Neural cell (in vitro differentiated cells): ENCODE measurements at places on chromosomes 7 and 10. TPM values are rescaled to one million over a fixed set of nuclear protein-coding genes. Genes with fewer than 3 reads are reported as not detected.

MYH16 gene
- polyA plus RNA-seq = not detected in 2 replicates

CYP3A4 gene
- not detected in 2 replicates for polyA plus RNA-seq

UFSP1 gene
- polyA plus RNA-seq = 2.4 and 5.0 TPM in 2 replicates

NEUROG3 gene
- not detected in 2 replicates for polyA plus RNA-seq

ADO gene
- polyA plus RNA-seq = 33.2 and 35.9 TPM in 2 replicates

INSYN2A gene
- polyA plus RNA-seq = 3.7 and 4.2 TPM in 2 replicates

BRAT1 gene
- 60.3 and 68.6 TPM in 2 replicates for polyA plus RNA-seq

IL2RA gene
- polyA plus RNA-seq = not detected in 2 replicates

CREB3L2 gene
- 1.5 and 1.9 TPM in 2 replicates for polyA plus RNA-seq

SMARCD3 gene
- 199 and 216 TPM in 2 replicates for polyA plus RNA-seq

LAMB1 gene
- polyA plus RNA-seq = 2.5 and 7.6 TPM in 2 replicates

OR2A1 gene
- polyA plus RNA-seq = not detected in 2 replicates

GTPBP4 gene
- polyA plus RNA-seq = 32.7 and 37.5 TPM in 2 replicates

NEBL gene
- polyA plus RNA-seq = 16.3 and 16.4 TPM in 2 replicates

IFIT1 gene
- 0.20 TPM in 1 of 2 replicates, not detected in the other for polyA plus RNA-seq

NUPR2 gene
- polyA plus RNA-seq = not detected in 2 replicates

EN2 gene
- not detected in 2 replicates for polyA plus RNA-seq

PFKFB3 gene
- polyA plus RNA-seq = 33.4 and 36.2 TPM in 2 replicates

VGF gene
- 36.8 and 39.3 TPM in 2 replicates for polyA plus RNA-seq

CPVL gene
- polyA plus RNA-seq = 13.0 and 19.5 TPM in 2 replicates

MMS19 gene
- 49.8 and 54.1 TPM in 2 replicates for polyA plus RNA-seq

COL28A1 gene
- 1.0 and 1.4 TPM in 2 replicates for polyA plus RNA-seq

NOLC1 gene
- polyA plus RNA-seq = 33.4 and 36.0 TPM in 2 replicates

GET4 gene
- polyA plus RNA-seq = 63.8 and 85.7 TPM in 2 replicates

LIPM gene
- polyA plus RNA-seq = not detected in 2 replicates

PRKAG2 gene
- polyA plus RNA-seq = 22.7 and 22.9 TPM in 2 replicates

FBXW4 gene
- polyA plus RNA-seq = 7.7 and 11.8 TPM in 2 replicates

ATOH7 gene
- polyA plus RNA-seq = 2.5 and 3.0 TPM in 2 replicates

PILRA gene
- 23.7 and 29.2 TPM in 2 replicates for polyA plus RNA-seq

AGAP4 gene
- 37.8 and 44.1 TPM in 2 replicates for polyA plus RNA-seq

INMT gene
- 0.66 TPM in 1 of 2 replicates, not detected in the other for polyA plus RNA-seq

FAM241B gene
- 135 TPM in 2 replicates for polyA plus RNA-seq

COL13A1 gene
- 4.7 and 4.9 TPM in 2 replicates for polyA plus RNA-seq

IDI2 gene
- polyA plus RNA-seq = 0.24 TPM in 1 of 2 replicates, not detected in the other

IKZF1 gene
- polyA plus RNA-seq = 0.24 and 0.40 TPM in 2 replicates

SFTPD gene
- polyA plus RNA-seq = 0.51 and 1.4 TPM in 2 replicates

TYSND1 gene
- polyA plus RNA-seq = 10.3 and 14.1 TPM in 2 replicates

ZNF800 gene
- polyA plus RNA-seq = 3.6 and 4.2 TPM in 2 replicates

TMEM140 gene
- 0.15 TPM in 1 of 2 replicates, not detected in the other for polyA plus RNA-seq

MYO3A gene
- polyA plus RNA-seq = 3.0 and 4.1 TPM in 2 replicates

CDC14C gene
- not detected in 2 replicates for polyA plus RNA-seq

PLPP4 gene
- 4.4 and 8.3 TPM in 2 replicates for polyA plus RNA-seq

C7orf57 gene
- not detected in 2 replicates for polyA plus RNA-seq

CAV2 gene
- polyA plus RNA-seq = 1.1 TPM in 1 of 2 replicates, not detected in the other

ZNF467 gene
- 11.9 and 12.8 TPM in 2 replicates for polyA plus RNA-seq

BRI3 gene
- polyA plus RNA-seq = 55.6 and 57.6 TPM in 2 replicates

ELMO1 gene
- polyA plus RNA-seq = 12.2 and 18.1 TPM in 2 replicates

JAKMIP3 gene
- polyA plus RNA-seq = 5.1 and 6.3 TPM in 2 replicates

LLCFC1 gene
- polyA plus RNA-seq = not detected in 2 replicates

C10orf105 gene
- polyA plus RNA-seq = 0.11 TPM in 1 of 2 replicates, not detected in the other

HABP2 gene
- not detected in 2 replicates for polyA plus RNA-seq

AKR1C4 gene
- not detected in 2 replicates for polyA plus RNA-seq

SPDYE5 gene
- polyA plus RNA-seq = 0.07 and 0.26 TPM in 2 replicates

USP6NL gene
- 36.0 and 39.9 TPM in 2 replicates for polyA plus RNA-seq

TFR2 gene
- 21.0 and 23.5 TPM in 2 replicates for polyA plus RNA-seq
